ENCODE measurements at places on chromosomes 7 and 10.

- DNase-seq = no peak
These were observed 77.2 kb downstream of the FAM204A start for GRCh38 chr10:118264838-118265470.

- no peak for DNase-seq
These were observed 88.6 kb downstream of the VIM start for GRCh38 chr10:17316488-17317170.

- no peak for DNase-seq
These were observed 60.6 kb downstream of the LMBR1 start for GRCh38 chr7:156832195-156832877.

GRCh38 chr7:22295402-22296264 lies 61.3 kb downstream of the RAPGEF5 start:
- no peak for DNase-seq

Data from CD4-positive, alpha-beta T cell treated with Interferon gamma for 1 hour (primary cell).